Left ventricle myocardium inferior (tissue), 1 donor: ENCODE measurements at places on chromosomes 2 and 18. TPM values are rescaled to one million over a fixed set of nuclear protein-coding genes. Genes with fewer than 3 reads are reported as not detected.

The GDF7 gene
- total RNA-seq, result 0.58 TPM

The PLGLB2 gene
- 1.3 TPM for total RNA-seq

The GKN2 gene
- total RNA-seq, result not detected

The ALLC gene
- total RNA-seq, result not detected

The FAP gene
- total RNA-seq, result 0.71 TPM

The PAPOLG gene
- total RNA-seq, result 6.9 TPM

The HOXD11 gene
- total RNA-seq, result not detected

The IL36G gene
- not detected for total RNA-seq

The PARD3B gene
- total RNA-seq, result 9.1 TPM

The TMEM131 gene
- total RNA-seq, result 28.9 TPM

The TTC21B gene
- 15.5 TPM for total RNA-seq

The ERFE gene
- total RNA-seq, result 0.44 TPM

The BARD1 gene
- 8.1 TPM for total RNA-seq

The UPP2 gene
- total RNA-seq, result not detected

The CCDC85A gene
- 4.4 TPM for total RNA-seq

The SLC5A6 gene
- 12.0 TPM for total RNA-seq

The CFC1 gene
- not detected for total RNA-seq

The GPR39 gene
- not detected for total RNA-seq

The ASB18 gene
- 11.3 TPM for total RNA-seq

The C1QL2 gene
- total RNA-seq, result not detected

The CTDSP1 gene
- 81.5 TPM for total RNA-seq

The PER2 gene
- total RNA-seq, result 3.4 TPM

The ASTL gene
- total RNA-seq, result not detected

The DSC1 gene
- total RNA-seq, result 7.5 TPM

The MEP1B gene
- total RNA-seq, result not detected

The SAG gene
- not detected for total RNA-seq
